Activated CD8-positive, alpha-beta T cell treated with anti-CD3 and anti-CD28 coated beads, Interleukin-2, amount 10 ng/mL, durations not matched to agents 7 days and 5 days (primary cell): ENCODE measurements at places on chromosomes 16 and 17.

DNA sequence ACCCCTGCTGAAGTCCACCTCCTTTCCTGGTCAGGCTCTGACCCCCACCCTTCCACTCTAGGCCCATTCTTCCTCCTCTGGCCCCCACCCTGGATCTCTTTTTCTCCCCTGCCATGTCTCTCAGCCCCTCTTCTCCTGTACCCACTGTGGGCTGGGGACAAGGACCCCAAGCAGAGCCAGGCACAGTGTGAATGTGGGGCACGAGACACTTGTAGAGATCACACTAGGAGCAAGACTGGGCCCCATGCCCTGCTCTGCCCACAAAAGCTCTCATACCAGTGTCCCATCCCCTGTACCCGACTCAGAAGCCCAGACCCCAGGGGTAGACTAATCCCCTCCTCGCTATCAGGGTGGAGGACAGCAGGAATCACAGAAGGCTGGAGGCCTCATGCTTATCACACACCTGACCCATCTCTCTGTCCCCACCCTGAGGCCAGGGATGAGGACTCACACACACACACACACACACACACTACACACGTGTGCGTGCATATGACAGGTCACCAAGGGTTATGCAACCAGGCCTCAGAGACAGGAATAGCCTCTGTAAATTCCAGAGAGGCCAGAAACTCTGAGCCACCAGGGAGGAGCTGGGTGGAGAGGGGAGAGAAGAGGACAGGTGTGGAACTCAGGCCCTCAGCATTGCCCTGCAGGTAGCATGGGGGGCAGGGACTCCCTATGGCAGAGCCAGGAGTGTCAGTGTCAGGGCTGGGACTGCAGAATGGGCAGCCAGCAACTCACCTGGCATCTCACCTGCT lies 21.1 kb downstream of the ARHGAP27 start:
- DNase-seq, result no peak

DNA sequence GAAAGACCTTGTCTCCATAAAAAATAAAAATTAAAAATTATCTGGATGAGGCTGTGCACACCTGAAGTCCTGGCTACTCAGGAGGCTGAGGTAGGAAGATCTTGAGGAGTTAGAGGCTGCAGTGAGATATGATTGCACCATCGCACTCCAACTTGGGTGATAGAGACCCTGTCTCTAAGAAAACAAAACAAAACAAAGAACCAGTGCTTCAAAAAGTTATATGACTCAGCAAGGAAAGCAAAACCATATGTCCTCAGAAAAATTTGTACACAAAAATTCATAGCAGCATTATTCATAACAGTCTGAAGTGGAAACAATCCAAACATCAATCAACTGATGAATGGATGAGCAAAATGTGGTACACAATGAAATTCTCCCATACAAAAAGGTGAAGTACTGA lies 48.9 kb downstream of the SLFN5 start:
- no peak for DNase-seq

DNA sequence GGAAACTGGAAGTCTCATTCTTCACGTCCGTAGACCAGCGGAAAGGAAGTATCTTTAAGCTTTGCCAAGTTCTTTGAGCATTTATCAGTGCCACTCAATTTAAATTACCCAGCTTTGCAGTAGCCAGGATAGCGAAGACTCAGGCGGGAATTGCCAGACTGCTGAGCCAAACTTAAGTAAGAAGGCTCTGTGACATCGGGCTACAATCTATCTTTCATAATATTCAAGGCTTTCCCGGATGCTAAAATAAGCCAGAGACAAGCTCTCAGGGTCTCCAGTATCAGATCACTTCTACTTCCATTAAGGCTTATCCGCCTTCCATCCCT lies 436 bp upstream of the BRIP1 start:
- DNase-seq, result no peak

DNA sequence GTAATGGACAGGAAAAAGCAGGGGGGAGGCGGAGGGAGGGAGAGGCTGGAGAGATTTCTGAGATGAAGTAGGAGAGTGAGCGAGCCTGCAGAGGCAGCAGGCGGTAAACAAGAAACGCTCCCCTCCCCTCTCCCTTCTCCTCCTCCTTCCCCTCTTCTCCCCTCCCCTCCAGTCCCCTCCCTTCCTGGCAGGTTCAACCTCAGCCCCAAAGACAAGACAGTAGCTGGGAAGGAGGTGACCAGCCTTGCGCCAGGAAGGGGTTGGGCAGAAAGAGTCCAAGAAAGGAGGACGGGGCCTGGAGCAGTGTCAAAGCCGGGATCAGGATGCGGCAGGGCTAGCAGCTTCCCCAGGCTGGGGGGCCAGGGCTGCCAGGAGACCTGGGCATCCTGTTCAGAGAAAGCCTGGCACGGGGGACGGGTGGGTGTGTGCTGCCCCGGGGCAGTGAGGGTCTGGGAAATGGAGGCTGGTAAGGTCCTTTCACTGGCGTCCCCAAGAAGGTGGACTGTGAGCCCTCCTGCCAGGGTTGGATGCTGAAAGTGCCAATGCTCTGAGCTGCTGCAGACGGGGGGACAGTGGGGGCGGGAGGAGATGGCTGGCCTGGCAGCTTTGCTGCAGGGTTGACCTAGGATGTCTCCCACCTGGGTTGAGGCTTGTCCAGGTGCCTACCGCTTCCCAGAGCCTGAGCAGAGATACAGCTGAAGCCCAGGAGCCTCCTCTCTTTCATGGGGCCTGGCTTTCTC lies 261.6 kb upstream of the TNRC6C start:
- no peak for DNase-seq

- DNase-seq, result no peak
Measured at GRCh38 chr16:72637306-72637705, 410.6 kb downstream of the ZFHX3 start.

DNA sequence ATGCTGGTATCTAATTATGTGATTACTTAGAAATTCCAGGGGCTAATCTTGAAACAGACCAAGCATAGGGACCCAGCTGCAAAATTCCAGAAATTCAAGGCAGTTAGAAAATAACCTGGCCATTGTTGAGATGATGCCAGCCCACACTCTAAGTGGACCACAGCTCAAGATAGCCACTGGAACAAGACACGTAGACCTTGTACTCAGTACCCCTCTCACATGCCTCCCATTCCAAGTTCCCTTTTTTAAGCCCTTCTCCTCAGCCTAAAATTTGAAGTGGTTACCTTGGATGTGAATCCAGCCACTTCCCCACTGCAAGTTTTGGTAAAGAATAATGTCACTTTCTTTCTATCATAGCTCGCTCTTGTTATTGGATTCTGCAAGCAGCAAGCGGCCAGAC lies 4.1 kb upstream of the ZNF19 start:
- no peak for DNase-seq

GRCh38 chr16:12195296-12195695 lies 218.8 kb downstream of the SNX29 start:
- DNase-seq, result no peak

- peak; percentile 48 for DNase-seq
Measured at GRCh38 chr16:9047689-9048301, 43.6 kb upstream of the HAPSTR1 start.

- no peak for DNase-seq
Measured at GRCh38 chr17:1001640-1002411, 4.9 kb downstream of the TIMM22 start.

DNA sequence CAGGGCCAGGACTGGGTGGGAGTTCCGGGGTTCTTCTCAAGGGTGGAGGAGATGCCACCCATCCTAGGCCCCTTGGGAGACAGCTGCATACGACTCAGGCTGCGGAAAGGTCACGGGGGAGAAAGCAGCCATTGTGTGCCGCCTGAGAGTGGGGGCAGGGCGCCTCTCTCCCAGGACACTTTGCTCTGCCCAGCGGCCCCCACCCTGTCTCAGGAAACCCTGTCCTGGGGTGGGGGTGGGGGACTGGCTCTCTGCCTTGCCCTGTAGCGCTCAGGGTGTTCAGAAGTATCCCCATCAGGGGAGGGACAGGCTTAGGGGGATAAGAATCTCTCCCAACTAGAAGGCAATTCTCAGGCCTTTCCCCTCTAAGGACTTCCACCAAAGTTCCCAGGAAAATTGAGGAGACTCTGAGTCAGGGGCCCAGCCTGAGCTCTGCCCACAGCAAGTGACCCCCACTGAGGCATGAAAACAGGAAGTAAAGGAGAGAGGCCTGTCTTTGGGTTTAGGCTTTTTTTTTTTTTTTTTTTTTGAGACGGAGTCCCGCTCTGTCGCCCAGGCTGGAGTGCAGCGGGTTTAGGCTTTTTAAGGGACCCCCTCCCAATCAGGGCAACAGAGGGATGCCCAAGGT lies 4.9 kb downstream of the GIT1 start:
- no peak for DNase-seq

- DNase-seq, result no peak
Measured at GRCh38 chr17:69535016-69535570, 120.6 kb downstream of the MAP2K6 start.

DNA sequence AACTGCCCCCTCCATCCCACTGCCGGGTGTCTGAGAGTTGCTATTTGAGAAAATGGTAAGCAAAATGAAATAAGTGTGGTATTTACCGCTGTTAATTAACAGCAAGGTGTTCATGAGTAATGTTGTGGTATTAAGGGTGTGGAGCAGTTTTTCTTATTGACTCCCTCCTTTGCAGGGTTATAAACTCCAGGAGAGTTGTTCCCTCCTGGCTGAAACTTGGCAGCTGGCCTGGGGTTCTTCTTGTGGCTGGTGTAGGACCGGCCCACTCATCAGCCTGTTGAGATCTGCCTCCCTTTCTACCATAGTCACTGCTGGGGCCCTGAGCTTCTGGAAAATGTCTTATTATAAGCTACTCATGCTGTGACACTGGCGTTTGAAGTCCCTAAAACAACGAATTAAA lies 128.6 kb downstream of the SOX9 start:
- no peak for DNase-seq

GRCh38 chr16:74073456-74073855 lies 223.2 kb upstream of the PSMD7 start:
- no peak for DNase-seq

DNA sequence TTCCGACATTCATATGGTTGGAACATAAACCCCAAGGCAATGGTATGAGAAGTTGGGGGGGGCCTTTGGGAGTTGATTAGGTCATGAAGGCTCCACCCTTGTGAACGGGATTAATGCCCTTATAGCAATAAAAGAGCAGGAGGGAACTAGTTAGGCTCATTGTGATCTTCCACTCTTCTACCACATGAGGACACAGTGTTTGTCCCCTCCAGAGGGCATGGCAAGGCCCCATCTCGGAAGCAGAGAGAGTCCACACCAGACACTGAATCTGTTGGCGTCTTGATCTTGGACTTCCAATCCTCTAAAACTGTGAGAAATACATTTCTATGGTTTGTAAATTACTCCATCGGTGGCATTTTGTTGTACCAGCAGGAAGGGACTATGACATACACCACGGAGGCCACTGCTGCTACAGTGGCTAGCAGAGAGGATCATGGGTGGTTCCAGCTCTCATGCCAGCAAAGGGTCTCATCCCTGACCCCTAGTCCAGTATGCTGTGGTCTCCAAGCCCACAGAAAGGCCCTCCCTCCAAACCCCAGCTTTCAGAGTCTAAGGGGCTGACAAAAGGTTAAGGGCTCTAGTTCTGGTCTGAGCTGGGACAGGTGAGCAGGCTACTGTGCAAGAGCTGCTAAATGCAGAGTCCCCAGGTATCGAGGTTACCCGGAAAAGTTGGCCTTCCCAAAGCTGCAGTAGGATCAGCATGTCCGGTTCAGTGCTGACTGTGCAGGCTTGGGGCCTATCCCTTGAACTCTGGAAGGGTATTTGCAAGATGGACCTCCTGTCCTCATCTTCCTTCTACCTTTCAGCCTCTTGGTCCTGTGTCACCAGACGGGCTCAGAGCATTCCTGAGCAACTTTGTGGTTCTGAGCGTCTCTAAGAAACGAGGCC lies 12.2 kb downstream of the CCR7 start:
- DNase-seq, result peak; percentile 33

GRCh38 chr16:61581417-61582046 lies 454.7 kb downstream of the CDH8 start:
- DNase-seq, result no peak

GRCh38 chr17:77420804-77421629 lies 280.2 kb downstream of the SEC14L1 start:
- DNase-seq, result peak; percentile 55

GRCh38 chr16:11084876-11085485 lies 140.6 kb downstream of the CLEC16A start:
- no peak for DNase-seq

DNA sequence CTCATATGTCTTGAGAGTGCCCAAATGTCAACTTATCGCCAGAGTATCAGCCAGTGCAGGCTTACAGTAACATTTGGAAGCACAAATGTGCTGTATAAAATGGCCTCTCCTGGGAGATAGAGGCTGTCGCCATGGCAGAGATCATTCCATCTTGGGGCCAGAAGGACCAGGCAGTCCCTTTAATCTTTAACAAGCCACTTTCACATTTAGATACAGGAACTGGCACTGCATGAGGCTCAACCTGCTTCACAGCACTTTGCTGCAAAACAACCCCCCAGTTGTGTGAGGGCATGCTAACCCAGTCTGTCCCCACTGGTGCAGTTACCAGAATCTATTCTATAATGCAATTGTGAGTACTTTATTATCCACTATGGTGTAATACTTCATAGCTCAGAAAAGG lies 4.7 kb upstream of the RFFL start:
- no peak for DNase-seq

DNA sequence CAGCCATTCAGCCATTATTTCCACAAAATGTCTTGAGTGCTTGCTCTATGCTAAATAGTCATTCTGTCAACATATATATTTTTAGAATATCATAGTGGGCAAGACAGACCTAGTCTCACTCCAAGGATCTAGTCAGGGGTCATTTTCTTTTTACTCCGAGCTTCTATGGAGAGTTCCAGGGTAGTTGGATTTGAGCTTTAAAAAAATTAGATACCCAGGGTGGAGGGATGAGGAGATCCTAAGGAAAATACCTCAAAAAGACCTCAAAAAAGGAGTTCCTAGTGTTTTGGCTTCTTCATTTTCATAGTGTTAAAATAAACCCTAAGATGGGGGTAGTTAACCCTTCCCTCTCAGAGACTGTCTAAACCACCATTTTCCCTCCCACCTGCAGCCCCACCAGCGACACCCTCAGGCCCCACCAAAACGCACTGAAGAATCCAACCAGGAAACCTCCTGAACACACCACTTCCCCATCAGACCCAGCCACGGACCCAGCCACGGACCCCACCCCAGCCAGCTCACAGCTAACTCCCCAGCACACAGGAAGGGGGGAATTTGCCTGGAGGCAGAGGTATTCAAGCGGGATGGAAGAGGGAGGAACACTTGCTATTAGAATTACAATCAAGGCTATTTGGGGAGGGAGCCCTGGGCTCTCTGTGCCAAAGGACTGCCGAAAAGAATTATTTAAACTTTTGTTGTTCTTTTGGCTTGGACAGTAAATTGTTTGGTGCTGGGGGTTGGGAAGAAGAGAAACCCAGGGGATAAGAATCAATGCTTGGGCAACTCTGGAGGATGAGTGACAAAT lies 2.2 kb downstream of the ETV4 start:
- no peak for DNase-seq

- no peak for DNase-seq
Measured at GRCh38 chr17:32772453-32773025, 104.4 kb downstream of the MYO1D start.

GRCh38 chr16:70478912-70479341 lies 24.5 kb downstream of the FCSK start:
- DNase-seq, result no peak

- DNase-seq, result no peak
Measured at GRCh38 chr17:60230358-60230757, 80.6 kb downstream of the CA4 start.
